ENCODE measurements at places on chromosomes 16 and 17.

GRCh38 chr16:30837904-30838303 is 50.9 kb upstream of the ZNF629 start:
- no peak for DNase-seq

GRCh38 chr16:17277981-17278381 is 192.8 kb downstream of the XYLT1 start:
- no peak for DNase-seq

DNA sequence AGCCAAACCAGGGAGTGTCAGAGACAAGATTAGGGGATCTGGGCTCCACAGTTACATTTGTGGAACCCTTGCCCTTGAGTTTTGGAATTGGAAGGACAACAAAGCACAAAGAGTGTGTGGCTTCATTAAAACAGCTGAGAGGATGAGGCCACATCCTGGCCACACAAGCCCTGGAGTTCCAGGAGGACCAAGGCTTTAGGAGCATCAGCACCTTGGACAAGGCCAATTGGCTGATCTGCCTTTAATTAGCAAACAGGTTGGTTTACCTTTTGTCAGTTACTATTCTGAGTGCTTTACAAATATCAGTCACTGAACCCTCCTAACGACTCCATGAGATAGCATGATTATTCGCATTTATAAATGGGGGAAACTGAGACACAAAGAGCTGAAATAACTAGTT is 54.7 kb downstream of the SLC6A2 start:
- no peak for DNase-seq

DNA sequence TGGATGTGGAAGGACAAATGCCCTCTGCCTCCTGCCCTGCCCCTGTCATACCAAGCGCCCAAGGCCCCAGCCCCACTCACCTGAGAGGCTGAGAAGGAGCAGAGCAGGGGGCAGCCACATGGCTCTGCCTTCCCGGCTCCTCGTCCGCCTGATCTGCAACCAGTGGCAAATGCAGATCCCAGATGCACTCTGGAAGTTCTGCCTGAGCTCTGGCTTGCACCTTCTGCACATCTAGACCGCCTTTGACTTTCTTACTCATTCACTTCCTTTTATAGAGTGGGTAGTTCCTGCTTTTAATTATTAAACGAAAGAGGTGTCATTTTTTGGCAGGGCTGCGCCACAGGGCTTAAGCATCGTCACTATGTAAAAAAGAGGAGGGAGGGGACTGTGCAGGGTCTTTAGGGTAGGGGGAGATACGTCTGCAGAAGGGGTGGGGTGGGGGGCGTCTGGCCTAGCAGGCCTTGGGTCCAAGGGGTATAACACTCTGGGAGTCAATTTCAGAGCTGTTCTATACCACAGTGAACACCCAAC is at the start of gene CD300LB:
TSS of gene CD300LB (minus strand) at position 245 of the 531 bp plus-strand sequence. CDS start at position 120, 125 bp downstream.
- DNase-seq, result no peak

GRCh38 chr16:65278874-65279273 is 157.0 kb upstream of the CDH11 start:
- no peak for DNase-seq

GRCh38 chr16:86359571-86359970 is 150.8 kb upstream of the FOXF1 start:
- DNase-seq, result no peak

GRCh38 chr16:27236635-27237218 is 31.8 kb downstream of the NSMCE1 start:
- no peak for DNase-seq

DNA sequence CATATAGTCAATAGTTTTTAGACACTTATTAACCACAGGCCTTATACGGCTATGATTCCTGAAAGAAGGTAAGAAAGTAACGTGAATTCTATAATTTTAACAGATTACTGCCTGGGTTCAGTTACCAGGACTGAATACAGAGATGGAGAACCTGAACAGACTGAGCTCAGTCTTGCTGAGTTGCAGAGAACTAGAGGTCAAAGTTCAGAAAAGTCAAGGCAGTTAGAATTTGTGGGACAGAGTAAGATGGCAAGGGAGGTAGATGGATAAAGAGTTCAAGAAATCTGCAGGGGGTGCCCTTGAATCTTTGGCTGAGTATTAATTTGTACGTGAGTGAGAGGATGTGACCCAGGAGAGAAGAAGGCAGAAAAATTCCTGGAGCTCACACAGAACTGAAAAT is 320.1 kb upstream of the MAF start:
- no peak for DNase-seq

Measured in NCI-H526 treated with DMSO at 0.1 percent for 48 hours (cell line).